MG63 (cell line): ENCODE measurements at places on chromosomes 6 and 20. TPM values are rescaled to one million over a fixed set of nuclear protein-coding genes. Genes with fewer than 3 reads are reported as not detected.

COL19A1 gene
- not detected in 2 replicates for total RNA-seq

TXLNB gene
- total RNA-seq = not detected in 2 replicates

PABPC1L gene
- total RNA-seq = 9.1 and 10.0 TPM in 2 replicates

PPP1R3G gene
- 0.16 TPM in 1 of 2 replicates, not detected in the other for total RNA-seq

NKX2-4 gene
- total RNA-seq = not detected in 2 replicates

GRCh38 chr6:14834851-14835530 lies 410.9 kb upstream of the JARID2 start:
- no peak for DNase-seq

DNA sequence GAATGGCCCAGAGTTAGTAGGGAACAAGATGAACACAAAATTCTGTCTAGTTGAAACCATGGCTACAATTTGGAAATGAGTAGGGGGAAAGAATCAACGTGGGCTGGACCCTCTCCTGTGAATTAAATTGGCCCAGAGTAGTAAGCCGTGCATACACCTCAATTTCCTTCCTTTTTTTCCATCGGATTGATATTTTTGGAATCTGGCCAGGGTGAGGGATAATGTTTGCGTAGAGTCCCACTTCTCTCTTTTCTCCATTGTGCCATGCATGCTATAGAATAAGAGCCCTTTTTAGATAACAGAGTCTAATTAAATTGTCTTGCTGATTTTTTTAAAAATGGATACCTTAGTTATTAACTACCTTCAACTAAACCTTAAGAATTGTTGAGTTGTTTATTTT lies 35.2 kb downstream of the XRN2 start:
- no peak for DNase-seq

- no peak for DNase-seq
Observed at GRCh38 chr20:51420805-51421204, 121.7 kb downstream of the NFATC2 start.

DNA sequence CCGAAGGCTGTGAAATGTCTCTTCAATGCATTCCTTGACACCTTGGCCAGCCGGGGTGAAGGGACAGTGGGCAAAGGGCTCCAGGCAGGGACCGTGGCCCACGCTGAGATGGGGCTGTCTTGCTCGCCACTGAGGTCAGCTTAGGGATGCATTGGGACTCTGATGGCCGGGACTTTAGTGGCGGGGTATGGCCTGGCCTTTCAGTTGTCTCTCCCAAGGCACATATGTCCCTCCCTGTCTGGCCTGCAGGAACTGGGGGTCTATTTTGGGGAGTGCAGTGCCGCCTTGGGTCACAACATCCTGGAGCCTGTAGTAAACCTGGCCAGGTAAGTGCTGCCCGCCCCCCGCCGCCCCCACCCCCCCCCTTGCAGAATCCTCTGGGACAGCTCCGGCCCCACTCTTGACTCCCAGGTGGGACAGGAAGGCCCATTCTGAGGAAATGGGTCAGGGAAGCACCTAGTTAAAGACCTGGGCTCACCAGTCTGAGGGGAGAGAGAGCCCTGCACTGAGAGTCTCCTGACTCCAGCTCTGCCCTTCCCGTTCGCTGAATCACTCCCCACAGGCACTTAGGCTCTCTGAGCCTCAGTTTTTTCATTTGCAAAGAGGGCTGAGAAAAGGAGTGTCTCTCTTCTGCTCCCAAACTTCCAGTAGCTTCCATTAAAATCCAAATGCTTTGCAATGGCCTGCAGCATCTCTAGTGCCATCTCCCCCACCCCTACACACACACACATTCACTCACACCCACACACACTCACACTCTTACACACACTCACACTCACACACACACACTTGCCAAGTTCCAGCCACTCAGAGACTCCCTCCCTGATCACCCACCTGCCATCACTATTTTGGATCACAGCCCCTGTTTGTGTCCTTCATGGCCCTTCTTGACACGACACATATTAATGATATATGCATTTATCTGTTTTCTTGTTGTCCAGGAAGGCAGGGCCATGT lies 33.1 kb downstream of the RAB44 start:
- DNase-seq = no peak

DNA sequence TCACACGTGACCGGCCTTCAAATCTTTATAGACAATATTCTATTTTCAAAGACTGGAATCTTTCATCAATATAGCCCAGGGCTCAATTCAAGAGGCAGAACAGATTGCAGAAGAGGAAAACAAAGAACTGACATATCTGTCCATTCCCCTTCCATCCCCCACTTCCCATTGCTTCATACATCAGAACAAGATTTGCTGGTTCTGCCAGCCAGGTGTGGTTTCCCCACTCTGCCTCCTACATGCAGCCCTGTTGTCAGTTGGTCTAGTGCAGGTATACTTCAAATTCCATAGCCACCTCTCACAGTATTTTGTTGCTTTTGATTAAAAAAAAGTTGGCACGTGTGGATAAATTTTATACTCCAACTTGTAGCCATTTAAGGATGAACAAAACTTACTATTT lies 174.9 kb downstream of the CD109 start:
- DNase-seq = no peak

GRCh38 chr20:23242104-23242503 lies 108.5 kb upstream of the NXT1 start:
- no peak for DNase-seq

DNA sequence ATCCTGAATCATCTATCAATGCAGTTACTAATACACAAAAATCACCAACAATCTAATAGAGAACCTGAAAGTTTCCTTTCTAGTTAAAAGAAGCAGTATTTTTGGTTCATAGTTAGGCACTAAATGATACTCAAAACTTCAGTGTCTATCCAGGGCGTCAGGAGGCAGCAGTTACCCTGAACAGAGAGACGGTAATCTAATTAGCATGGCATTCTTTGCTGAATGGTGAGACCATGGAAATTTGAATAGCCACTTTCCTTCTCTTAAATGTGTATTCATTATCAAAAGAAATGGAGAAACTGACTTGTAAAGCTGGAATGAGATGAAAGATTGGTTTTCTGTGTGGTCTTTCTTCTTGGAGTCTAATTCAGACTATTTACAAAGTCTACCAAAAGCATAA lies 146.6 kb upstream of the BMP5 start:
- no peak for DNase-seq
